ENCODE measurements at places on chromosomes 4 and X.

GRCh38 chr4:135098061-135098460, 896.5 kb upstream of the PABPC4L start:
- no peak for DNase-seq

DNA sequence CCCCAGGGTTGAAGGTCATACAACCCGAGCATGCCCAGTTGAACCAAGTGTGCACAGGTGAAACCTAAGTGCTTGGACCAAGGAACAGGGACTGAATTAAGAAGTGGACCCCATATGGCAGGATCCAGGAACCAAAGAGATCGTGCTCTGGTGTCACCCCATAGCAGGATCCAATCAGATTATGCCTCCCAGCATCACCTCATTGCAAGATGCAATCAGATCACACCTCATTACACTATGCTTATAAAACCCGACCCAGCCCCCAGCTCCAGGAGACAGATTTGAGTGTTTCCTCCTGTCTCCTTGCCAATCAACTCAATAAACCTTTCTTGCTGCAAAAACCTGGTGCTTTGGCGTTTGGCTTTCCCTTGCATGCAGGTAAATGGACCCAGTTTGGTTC, 37.6 kb downstream of the EFHC2 start:
- no peak for DNase-seq

- DNase-seq, result no peak
These were observed 152.4 kb upstream of the BMPR1B start for GRCh38 chr4:94605241-94605805.

GRCh38 chr4:34649716-34650115, 1594.6 kb downstream of the ARAP2 start:
- DNase-seq, result no peak

DNA sequence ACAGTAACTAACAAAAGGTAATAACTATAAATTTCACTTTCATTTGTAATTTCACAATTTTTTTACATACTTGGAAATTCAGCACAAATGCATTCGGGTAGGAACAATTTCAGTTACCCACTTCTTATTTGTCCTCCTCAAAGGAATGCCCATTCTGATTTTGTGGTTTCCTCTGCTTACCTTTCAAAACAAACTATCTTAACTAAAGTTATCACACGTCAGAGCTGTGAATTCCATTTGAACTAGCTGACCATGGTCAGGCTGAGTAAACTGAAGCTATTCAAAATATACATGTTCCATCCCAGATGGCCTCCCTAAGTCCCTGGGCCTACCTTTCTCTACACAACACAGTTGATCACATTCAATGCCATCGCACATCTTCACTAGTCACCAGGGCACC, 4.5 kb downstream of the CTPS2 start:
- DNase-seq, result no peak

GRCh38 chr4:14887842-14888433, 114.3 kb upstream of the CPEB2 start:
- no peak for DNase-seq

- DNase-seq, result peak; percentile 4
These were observed 306.7 kb upstream of the MAOA start for GRCh38 chrX:43349363-43349762.

DNA sequence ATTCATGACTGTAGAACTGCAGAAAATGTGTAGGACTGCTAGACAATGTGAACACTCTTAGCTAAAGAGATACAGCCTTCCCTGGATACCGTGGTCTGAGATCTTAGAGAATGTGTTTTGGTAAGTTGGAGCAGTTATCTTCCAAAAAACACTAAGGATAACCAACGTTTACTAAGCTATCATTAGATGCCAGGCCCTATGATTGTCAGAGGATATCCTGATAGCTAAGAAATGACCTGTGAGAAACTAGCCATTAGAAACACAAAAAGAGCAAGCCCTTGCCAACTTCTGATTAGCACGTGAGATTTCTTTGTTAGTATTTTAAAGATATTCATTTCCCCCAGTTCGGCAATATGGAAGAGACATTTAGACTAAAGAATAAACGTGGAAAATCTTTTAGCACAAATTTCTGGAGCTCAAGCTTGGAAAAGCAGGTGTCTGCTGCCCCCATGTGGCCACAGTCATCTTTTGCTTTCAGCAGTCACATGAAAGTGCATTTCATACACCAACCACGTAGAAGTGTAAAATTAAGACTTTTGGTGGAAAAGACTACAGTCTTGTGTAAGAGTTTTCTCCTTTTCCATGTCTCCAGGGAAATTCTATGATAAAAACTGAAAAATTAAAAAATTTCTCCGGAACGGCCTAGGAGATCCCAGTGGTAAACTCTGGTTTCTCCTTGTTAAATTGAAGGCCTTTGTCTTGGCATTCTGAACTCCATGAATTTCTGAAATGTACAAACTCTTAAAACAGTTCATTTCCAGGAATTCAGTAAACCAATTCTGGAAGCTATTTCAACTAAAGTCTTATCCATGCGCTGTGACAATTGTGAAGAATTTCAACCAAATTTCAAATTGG, 136.4 kb downstream of the ZNF674 start:
- peak; percentile 35 for DNase-seq

DNA sequence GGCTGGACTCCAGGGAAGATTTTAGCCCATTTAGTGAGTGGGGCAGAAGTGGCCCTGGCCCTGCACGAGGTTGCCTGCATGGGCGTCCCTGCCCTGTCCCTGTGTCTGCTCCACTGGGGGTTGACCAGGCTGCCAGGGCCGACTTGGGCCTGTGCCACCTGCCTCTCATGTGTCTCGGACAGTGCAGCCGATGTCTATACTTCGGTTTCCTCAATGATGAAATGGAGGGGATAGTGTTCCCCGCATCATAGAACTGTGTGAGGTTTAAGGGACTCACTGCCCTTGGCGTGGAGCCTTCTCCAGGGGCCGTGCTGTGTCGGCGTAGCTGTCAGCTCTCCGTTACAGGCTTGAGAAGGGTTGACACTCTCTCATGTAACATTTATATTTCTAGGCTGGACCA, 27.0 kb upstream of the MSANTD1 start:
- DNase-seq, result no peak

GRCh38 chr4:168852933-168853713, 156.9 kb downstream of the CBR4 start:
- no peak for DNase-seq

DNA sequence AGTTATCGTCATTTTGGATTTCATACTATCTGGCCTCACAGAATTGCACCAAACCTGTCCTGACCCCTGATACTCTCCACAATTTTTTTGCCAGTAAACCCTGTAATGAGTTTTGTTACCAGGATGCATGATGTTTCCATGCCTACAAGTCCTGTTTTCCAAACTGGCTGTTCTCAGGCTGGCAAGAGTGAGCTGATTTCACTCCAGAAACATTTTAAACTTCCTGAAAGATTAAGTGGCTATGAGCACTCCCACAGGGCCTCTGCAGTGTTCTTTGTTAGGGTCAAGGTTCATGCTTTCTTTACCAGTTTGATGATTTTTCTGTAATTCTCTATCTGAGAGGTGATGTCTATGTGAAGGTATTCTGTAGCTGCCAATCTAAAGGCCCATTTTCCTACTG, 31.7 kb upstream of the PDLIM3 start:
- DNase-seq, result no peak

DNA sequence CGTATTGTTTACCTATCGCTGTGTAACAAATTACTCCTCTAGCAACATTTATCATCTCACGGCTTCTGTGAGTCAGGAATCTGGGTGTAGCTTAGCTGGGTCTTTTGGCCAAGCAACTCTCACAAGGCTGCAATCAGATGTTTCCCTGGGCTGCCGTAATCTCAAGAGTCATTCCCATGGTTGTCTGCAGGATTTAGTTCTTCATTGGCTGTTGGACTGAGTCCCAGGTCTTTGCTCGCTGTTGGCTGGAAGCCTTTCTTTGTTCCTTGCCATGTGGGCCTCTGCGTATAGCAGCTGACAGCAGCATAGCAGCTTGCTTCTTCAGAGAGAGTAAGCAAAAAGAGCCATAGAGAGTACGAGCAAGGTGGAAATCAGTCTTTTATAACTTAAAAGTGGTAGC, 16.8 kb downstream of the POLR2B start:
- no peak for DNase-seq

- no peak for DNase-seq
These were observed 254.2 kb downstream of the ADAMTS3 start for GRCh38 chr4:72314869-72315268.

DNA sequence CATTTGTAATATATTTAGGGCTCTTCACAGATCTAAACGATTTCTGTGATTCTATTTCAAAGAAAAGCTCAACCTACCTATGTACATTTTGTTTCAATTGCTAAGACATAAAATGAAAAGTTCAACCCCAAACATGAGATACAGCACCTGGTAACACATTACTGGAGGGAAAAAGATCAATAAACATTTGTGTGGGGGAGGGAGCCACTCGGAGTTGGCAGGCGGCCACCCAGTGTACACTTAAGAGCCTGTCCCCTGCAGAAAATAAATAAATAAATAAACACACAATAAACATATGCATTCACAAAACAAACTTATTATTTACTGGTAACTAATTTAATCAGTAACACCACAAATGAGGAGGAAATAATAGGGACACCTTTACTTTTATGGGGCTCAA, 19.3 kb downstream of the PRSS48 start:
- no peak for DNase-seq
